Kidney (tissue), 22 donors: ENCODE measurements at places on chromosomes 4 and X. TPM values are rescaled to one million over a fixed set of nuclear protein-coding genes. Genes with fewer than 3 reads are reported as not detected.

- no peak for DNase-seq
Measured at GRCh38 chr4:11415409-11416070, 13.2 kb downstream of the HS3ST1 start.

DNA sequence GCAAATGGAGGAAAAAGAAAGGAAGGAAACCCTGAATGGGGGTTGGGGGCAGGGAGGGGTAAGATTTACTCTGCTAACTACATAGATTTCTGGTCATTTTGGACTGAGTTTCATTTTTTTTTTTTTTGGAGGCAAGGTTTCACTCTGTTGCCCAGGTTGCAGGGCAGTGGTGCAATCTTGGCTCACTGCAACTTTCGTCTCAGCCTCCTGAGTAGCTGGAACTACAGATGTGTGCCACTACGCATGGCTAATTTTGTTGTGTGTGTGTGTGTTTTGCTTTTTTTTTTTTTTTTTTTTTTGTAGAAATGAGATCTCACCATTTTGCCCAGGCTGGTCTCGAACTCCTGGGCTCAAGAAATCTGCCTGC is 223.5 kb downstream of the APBB2 start:
- DNase-seq: no peak

ALB gene
- 0.19 TPM for total RNA-seq

MAGEB17 gene
- not detected for total RNA-seq

GPRASP1 gene
- total RNA-seq: 8.1 TPM
